ENCODE measurements at places on chromosomes 2 and 18.

GRCh38 chr2:186477790-186478189, 8.3 kb upstream of the ZC3H15 start:
- DNase-seq: no peak

DNA sequence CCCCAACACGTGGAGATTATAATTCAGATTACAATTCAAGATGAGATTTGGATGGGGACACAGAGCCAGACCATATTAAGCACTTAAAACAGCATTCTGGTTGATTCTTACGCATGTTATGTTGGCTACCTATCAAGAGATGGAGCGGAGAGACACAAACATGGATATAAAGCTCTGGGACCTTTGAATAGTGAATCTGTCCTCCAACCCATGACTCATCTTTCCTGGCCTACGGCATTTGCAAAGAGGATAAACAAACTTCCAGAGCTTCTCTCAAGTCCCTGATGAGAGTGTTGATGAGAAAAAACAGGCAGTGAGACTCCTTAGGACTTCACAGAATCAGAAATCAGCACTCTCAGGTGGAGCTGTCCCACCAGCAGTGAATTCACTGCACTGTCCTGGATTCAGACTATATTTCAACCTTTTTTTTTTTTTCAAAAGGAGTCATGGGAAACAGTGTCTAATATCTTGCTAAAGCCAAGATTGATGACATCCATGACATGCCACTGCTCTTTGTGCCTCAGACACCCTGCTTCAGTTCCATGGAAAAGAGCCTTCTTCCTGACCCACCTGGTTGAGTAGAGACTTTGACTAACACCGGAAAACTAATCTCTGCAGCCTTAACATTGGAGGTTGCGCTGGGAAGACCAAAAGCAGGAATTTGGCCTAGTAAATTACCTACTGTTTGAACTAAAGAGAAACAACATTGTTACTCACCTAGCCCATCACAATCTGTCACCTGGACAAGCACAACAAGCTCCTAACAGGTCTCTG, 62.1 kb upstream of the NPAS2 start:
- no peak for DNase-seq

DNA sequence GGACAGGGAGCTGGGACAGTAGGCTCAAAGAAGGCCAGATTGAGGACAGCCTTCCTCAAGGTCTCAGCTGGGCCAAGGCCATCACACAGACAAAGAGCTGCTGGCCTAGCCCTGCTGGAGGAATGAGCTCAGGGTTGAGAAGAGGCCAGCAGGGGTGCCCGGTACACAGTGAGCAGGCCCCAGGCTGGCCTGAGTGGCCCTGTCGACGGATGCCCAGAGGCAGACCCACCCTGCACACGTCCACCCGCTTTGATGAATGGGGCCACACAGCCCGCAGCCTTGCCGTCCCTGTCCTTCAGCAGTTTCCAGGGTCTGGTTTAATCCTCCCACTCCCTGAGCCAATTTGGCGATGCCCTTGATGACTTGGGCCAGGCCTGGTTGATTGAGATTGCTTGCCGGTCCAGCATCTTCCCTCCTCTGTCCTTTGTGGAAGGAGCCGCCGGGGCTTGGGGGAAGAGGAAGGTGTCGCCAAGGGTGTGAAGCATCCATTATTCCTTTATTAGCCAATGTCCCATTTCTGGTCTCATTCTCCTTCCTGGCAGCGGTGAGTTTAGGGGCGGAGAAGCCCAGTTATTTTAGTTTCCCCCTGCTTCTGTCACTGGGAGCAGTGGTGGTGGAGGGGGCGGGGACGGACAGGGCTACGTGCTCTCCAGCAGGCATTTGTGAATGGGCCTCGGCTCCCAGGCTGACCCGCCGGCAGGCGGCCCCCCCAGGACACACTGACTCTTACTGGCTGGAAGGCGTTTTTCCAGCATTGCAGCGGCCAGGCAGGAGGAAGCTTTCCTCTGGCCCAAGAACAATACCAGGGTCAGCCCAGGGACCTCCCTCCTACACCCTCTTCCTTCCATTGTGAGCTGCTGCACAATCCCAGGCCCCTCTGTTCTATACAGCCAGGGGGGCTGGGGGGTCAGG, 141.8 kb downstream of the CTIF start:
- no peak for DNase-seq

GRCh38 chr18:5894611-5895298, 567 bp downstream of the TMEM200C start:
- DNase-seq: peak; percentile 79

DNA sequence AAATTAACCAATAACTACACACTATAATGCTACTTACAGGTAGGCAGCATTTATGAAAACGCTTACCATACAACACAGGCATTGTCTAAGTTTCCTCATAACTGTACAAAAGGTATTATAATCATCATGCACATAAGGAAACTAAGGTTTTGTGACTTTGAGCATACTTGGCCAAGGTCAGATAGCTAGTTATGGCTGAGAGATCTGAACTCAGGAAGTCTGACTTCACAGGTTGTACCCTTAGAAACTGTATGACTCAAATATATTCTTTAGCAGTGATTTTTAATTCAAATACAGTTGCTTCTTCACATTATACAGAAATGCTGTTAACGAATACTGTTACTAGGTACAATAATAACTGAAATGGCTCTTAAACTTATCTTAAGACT, 89.3 kb downstream of the TRIP12 start:
- no peak for DNase-seq

DNA sequence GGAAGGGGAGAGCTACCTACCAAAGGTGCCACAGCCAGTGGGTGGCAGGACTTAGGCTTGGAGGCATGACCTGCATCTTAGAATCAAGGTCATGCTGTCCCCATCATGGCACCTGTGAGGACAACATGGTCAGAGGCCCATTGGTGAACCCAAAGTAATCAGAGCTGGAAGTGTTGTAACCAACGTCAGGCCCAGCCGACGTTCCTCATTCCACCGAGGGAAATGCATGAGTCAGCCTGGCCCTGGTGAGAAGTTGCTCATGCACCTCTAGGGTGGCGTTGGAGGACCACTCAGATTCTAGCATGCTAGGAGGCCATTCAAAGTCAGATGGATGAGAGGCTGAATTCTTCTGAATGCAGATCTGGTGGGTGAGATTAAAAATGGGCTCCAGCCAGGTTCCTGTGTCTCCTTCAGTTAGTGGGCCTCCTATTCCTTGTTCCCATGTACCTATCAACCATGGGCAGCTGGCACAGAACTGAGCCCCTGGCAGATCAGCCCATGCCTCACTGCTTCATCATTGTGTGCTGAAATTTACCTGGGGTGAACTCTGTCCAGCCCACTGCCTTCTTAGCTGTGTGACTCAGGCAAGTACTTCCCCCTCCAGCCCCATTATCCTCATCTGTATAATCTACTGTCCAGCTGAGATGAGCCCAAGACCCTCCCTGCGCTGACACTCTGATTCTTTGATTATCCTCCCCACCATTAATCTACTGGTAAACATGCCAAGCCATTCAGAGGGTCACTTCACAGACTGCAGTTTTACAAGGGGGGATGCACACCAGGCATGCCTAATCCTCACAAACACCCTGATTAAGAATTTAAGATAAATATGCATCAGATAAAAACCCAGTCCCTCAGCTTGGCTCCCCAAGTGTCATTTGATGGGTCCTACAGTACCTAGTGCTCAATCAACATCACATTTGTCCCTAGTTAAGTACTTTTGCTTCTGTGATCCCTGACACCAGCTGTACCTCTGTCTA, 14.0 kb downstream of the SLC14A2 start:
- DNase-seq: peak; percentile 41

- DNase-seq: no peak
Measured at GRCh38 chr2:110770959-110771431, 38.6 kb downstream of the ACOXL start.

GRCh38 chr2:209495855-209496585, 72.2 kb downstream of the MAP2 start:
- DNase-seq: no peak

DNA sequence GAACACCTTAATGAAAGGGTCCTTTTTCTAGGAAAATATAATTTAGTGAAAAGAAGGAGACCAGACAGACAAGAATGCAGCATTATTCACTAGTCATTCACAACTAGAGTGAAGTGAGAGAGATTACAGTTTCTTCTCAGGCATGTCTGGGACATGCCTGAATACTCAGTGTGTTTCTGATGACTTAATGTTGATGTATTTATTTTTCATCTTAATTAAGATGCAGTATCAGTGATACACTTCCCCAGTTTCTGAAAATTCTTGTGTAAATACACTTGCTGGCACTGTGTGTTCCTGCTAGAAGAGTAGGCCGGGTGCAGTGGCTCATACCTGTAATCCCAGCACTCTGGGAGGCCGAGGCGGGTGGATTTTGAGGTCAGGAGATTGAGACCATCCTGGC, 143.6 kb downstream of the MYO3B start:
- DNase-seq: no peak

GRCh38 chr2:200447139-200447855, 62.6 kb downstream of the KCTD18 start:
- DNase-seq: no peak

GRCh38 chr18:14922031-14922430, 174.1 kb downstream of the ANKRD30B start:
- DNase-seq: no peak

- DNase-seq: no peak
Measured at GRCh38 chr18:13145636-13146190, 72.8 kb upstream of the LDLRAD4 start.

GRCh38 chr2:72982219-72982618, 64.9 kb downstream of the EMX1 start:
- no peak for DNase-seq

- DNase-seq: peak; percentile 67
Measured at GRCh38 chr18:76981396-76981968, 151.1 kb downstream of the MBP start.

GRCh38 chr2:121650315-121650930, 1.2 kb upstream of the CLASP1 start:
- DNase-seq: peak; percentile 73

DNA sequence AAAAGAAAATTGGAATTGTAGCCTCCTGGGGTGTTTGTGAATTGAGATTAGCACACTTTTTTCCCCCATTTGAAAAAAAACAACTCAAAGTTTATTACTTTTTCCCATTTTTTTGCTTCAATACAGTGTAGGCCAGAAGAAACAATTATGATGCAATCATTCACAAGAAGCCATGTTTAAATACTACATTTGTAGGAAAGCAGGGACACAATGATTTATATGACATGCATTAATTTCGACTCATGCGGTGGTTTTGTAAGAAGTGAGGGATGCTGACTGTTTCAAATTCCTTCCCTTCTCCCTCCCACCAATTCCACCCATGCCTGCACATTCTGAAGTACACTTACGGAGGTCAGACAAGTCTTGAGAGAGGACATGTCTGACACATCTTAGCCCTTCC, 774.2 kb upstream of the FSHR start:
- DNase-seq: no peak

- no peak for DNase-seq
Measured at GRCh38 chr2:179239195-179239594, 25.4 kb downstream of the SESTD1 start.

DNA sequence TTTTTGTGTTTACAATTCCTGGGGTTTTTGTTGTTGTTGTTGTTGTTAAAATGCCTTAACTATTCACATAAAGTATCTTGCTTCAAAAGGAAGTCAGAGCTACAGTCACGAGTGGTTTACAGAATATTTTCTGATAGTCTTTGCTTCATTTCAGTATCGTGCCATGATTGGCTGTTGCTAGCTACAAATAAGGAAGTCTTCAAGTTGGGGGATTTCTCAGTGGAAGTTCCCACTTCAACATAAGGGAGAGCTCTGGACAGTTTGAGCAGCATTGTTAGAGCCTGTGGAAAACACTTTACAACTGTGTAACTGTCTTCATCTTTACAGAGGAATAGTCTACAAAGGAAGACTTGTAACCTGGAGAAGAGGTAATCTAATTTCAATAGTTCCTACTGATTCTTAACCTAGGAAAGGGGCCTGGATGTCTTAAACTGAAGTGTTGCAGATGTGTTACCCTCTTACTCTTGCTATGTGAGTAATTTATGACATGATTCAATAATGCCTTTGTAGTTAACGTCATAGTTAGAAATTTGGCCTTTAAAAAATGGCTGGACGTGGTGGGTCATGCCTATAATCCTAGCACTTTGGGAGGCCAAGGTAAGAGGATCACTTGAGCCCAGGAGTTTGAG, 23.4 kb upstream of the TANK start:
- DNase-seq: no peak

GRCh38 chr2:118834901-118835745, 12.3 kb downstream of the EN1 start:
- peak; percentile 85 for DNase-seq

DNA sequence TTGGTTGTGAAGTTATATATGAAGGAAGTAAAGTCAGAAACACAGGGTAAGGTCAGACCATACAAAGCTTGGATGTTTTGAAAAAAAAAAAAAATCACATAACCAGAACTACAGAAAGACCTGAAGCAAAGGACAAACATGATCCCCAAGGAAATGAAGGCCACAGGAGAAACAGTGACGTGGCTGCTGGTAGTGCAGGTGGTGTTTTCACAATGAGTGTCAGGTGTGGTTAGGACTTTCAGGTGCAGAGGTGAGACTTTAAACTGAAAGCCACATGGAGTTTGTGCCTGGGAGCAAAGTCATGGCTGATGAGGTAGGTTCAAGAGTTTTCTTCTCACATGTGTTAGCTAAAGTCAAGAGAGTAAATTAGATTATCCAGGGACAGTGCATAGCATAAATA, 270.7 kb downstream of the PIEZO2 start:
- DNase-seq: no peak

DNA sequence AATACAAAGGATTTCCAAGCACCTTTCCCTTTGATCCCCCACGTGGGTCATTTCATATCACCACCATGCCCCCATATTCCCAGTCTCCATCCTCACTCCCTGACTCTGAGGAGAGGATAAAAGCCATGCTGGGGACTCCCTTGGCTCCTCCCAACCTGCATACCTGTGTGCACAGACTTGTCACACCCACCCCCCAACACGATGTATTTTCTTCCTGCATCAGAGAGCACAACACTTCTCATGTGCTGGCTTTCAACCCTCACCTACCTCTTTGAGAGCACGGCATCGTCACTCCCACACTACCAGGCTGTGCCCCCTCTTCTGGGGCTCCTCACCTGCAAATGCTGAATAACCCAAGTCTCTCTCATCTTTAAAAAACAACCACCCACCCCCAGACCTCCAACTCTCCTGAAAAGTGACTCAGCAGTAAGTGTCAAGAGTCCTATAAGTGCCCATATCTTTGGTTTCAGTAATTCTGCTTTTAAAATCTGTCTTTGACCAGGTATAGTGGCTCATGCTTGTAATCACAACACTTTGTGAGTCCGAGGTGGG, 53.1 kb downstream of the AP1S3 start:
- no peak for DNase-seq

DNA sequence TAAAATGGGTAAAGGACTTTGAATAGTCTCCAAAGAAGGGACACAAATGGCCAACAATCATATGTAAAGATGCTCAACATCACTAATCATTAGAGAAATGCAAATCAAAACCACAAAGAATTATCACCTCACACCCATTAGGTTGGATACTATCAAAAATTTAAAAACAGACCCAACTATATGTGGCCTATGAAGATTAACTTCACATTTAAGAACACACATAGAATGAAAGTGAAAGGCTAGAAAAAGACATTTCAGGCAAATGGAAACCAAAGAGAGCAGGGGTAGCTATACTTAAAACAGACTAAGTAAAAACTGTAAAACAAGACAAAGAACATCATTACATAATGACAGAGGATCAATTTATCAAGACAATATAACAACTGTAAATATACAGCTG, 53.5 kb upstream of the ASPRV1 start:
- no peak for DNase-seq
